ENCODE measurements at places on chromosomes 11 and 22.
A peak's percentile ranks its signal among the peaks of the same experiment; 100 is the strongest.

DNA sequence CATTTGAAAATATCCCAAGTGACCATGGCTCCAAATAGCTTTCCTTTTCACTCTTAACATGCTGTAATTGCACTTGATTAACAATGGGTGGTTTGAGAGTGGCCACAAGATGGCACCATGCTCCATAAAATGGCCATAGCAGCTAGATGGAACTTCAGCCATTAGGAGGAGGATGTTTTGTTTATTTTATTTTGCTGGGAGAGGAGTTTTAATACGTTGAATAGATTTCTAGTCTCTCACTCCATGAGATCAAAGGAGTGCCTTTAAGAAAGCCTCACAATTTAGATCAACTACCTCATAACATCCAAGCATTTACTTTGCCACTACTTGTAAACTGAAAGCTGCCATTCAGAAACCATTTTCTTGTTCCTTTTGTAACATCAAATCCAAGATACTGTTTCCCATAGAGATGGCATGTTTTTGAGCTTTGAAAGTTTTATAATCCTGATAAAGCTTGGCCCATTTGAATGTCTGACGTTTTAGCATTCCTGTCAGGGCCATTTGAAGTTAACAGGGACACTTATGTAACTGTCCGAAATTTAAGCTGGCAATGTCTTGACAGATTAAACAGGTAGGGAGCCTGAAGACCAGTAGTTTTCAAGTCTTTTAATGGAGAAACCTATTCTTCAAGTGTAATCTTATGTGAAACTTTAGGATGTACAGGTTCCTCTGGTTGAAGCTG is 4.7 kb downstream of the FEN1 start:
- peak; percentile 84 for DNase-seq

DNA sequence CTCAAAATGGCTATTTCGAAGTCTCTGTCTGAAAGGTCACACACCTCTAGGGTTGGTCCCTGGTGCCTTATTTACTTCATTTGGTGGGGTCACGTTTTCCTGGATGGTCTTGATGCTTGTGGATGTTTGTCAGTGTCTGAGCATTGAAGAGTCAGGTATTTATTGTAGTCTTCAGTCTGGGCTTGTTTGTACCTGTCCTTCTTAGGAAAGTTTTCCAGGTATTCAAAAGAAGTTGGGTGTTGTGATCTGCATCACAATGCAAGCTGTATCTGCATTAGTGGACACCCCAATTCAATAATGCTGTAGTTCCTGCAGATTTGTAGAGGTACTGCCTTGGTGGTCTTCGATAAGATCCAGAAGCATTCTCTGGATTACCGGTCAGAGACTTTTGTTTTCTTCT is 63.5 kb upstream of the TP53AIP1 start:
- DNase-seq = no peak

GRCh38 chr11:130020323-130020722 is 17.7 kb upstream of the PRDM10 start:
- no peak for DNase-seq

DNA sequence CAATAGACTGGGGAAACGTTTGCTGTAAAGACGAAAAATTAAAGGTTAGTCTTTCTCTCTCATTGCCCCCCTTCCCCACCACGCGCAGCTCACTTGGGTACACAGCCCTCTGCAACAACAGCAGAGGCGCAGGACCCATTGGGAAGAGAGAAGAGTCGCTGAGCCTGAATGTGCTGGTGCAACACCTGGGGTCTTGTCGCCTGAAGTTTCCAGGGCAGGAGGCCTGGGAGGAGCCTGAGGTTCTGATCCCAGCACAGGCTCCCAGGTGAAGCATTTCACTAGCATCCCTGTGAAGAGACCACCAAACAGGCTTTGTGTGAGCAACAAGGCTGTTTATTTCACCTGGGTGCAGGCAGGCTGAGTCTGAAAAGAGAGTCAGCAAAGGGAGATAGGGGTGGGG is 116.2 kb upstream of the NTM start:
- DNase-seq = no peak

GRCh38 chr22:22159384-22159783 is 85.2 kb upstream of the VPREB1 start:
- no peak for DNase-seq

GRCh38 chr11:12099132-12099873 is 11.1 kb upstream of the MICAL2 start:
- no peak for DNase-seq

DNA sequence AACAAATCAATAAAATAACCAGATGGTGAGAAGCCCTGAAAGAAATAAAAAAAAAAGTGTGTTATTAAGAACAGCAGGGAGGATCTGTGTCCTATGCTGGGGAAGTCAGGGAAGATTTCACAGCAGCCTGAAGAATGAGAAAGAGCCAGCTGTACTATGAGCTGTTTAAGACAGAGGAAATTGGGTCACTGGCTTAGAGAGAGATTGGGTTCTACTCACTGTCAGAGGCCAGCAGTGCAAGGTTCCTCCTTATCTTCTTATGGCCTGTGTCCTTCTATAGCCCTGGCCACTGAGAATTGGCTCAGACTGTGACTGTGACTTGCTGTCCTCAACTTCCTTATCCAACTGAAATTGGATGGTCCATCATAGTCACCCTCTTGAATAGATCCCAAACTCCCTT is 54.8 kb upstream of the FDX1 start:
- DNase-seq = no peak

- DNase-seq = no peak
Measured at GRCh38 chr22:20013382-20013871, 3.2 kb downstream of the ARVCF start.

DNA sequence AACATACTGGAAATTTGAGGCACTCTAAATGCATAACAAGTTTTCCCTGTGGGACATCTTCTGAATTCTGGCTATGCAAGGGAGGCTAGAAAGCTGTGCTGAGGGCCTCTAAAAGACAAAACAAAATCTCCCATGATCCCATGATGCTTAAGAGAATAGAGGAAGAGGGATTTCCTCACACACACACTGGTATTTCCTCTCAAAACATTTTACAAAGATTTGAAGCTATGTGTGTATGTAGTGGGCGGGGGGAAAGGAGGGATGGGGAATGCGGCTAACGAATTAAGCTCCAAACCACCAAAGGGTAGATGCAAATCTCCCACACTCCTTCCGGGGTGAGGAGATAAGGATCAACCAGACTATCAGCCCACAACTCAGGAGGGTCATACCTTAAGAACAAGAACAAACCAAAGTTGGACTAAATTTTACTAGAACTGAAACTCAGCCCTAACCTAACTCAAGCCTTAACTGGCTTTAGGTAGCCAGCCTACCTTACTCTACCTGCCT is 6.0 kb downstream of the OR2AT4 start:
- DNase-seq = no peak

All from NCI-H510A treated with DMSO at 0.1 percent for 48 hours (cell line).